ENCODE measurements at places on chromosomes 6 and 20.
A peak's percentile ranks its signal among the peaks of the same experiment; 100 is the strongest.

GRCh38 chr6:151430886-151431285, 21.0 kb downstream of the RMND1 start:
- DNase-seq: no peak

DNA sequence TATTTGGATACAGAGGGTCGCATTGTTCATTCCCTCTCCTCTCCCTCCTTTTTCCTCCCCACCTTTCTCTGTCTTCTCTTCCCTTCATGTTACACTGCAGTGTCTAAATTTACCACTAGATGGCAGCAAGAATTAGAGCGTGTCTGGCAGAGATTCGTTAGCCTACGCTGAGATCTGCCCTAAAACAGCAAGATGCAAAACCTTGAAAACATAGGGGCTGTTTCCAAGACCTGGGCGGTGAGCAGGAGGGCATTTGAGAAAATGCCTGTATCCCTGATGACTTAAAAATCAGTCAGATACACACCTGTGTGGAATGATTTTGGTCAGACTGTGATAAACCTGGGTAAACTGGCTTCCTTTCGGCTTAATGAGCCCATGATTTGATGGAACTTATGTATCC, 101.5 kb upstream of the ISM1 start:
- peak; percentile 73 for DNase-seq

DNA sequence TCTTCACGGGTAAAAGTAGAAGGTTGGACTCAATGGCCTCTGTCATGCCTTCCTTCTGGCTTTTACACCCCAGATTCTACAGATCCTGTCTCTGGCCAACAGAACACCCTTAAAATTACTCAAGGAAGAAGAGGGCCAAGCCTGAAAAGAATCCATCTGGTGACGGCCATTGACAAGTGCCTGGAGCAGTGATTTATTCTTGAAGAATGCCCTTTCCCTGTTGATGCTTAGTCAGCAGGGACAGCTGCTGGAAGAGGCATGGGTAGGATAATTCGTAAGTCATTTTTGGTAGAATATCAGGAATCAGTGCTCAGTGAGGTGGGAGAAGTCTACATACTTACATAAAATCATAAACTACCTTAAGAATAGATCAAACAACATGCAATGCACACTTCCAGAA, 397.9 kb downstream of the SAMD5 start:
- DNase-seq: no peak

DNA sequence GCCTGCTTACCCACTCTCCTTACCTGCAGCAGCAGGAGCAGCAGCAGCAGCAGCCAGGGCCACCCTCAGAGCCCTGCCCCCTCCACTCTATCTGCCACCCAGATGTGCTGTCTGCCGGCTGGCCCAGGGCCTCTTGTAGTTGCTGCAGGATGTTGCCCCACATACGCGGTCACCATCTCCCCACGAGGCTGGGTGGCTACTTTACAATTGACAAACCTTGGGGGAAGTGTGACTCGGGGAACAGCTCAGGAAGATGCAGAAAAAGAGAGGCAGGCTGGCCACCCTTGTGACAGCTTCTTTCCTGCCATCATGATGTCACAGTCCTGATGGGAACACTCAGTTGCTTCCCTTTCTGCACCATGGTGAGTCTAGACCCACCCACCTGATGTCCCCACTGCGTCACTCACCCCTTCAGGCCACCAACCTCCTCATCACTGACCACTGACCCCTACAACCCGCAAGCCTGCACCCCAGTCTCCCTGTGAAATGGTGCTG, 14.5 kb downstream of the TREM1 start:
- DNase-seq: no peak

GRCh38 chr20:15823718-15824117, 749.5 kb downstream of the KIF16B start:
- DNase-seq: no peak

- no peak for DNase-seq
Observed at GRCh38 chr6:150016324-150017185, 8.8 kb downstream of the RAET1L start.

DNA sequence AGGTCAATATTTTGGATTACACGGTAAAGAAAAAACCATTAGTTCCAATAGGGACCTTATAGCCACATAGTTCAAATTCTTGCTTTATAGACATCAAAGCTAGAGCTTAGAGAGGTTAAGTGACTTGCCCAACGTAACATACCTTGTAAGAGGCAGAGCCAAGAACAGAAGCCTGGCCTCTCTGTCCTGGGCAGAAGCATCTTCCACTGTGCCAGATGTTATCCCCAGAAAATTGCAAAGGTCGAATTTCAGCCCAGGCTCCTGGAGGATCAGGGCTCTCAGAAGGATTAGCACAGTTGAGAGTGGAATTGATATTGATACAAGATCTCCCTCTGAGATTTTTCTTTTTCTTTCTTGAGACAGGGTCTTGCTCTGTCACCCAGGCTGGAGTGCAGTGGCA, 6.1 kb downstream of the SMIM28 start:
- DNase-seq: no peak
